ENCODE measurements at places on chromosomes 5 and 9.

DNA sequence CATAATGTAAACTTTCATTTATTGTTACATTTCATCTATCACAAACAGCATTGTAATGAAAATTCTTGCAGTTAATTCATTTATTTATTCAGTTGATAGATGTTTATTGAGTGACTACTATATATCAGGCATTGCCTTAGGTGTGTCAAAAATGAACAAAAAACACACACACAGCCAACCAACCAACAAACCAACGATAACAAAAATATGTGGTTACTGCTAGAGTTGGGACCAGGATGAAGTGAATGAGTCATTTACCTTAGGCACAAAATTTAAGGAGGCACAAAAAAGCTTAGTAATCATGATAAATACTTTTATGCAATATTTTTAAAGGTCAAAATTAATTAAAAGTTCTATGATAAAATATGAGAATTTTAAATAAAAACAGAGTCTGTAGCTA lies 223.4 kb downstream of the CSNK1G3 start:
- no peak for DNase-seq

GRCh38 chr5:169636477-169637084 lies 494 bp upstream of the DOCK2 start:
- no peak for DNase-seq

GRCh38 chr5:73637565-73637964 lies 11.6 kb downstream of the ARHGEF28 start:
- DNase-seq, result no peak

DNA sequence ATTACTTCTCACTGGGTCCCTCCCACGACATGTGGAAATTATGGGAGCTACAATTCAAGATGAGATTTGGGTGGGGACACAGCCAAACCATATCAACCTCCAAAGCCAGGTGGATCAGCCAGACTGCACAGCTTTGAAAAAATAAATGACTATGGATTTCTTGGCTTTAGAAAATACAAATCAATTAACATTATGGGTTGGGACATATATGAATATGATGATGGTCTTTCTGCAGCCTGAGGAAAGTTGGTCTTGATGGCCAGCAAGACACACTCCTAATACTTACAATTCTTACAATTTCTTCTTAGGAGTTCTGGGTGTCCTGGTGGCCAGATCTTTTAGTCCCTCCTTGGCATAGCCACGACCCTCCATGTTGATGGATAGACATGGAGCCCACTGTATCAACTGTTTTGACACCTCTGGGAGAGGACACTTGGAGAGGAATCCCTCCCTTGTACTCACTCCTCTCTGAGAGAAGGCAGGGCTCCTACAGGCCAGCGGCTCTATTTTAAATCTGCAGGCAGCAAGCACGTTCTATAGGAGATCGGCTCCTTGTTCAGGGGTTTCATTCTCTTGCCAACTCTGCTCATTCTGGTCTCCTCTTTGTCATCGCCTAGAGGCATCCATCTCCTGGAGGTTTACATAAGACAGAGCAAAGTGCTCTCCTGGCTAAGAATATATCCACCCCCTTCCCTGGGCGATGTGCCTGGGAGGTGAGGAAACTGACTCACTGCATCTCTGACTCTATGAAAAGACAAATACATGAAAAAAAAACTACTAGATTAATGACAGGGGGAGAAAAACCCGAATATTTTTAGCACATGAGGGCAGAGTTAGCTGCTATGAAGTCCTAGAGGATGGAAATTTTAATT lies 145.9 kb downstream of the CARTPT start:
- DNase-seq, result peak; percentile 65

- DNase-seq, result no peak
Measured at GRCh38 chr5:35182910-35183535, 47.3 kb downstream of the PRLR start.

- DNase-seq, result no peak
Measured at GRCh38 chr5:135454946-135455345, 2.8 kb upstream of the TIFAB start.

DNA sequence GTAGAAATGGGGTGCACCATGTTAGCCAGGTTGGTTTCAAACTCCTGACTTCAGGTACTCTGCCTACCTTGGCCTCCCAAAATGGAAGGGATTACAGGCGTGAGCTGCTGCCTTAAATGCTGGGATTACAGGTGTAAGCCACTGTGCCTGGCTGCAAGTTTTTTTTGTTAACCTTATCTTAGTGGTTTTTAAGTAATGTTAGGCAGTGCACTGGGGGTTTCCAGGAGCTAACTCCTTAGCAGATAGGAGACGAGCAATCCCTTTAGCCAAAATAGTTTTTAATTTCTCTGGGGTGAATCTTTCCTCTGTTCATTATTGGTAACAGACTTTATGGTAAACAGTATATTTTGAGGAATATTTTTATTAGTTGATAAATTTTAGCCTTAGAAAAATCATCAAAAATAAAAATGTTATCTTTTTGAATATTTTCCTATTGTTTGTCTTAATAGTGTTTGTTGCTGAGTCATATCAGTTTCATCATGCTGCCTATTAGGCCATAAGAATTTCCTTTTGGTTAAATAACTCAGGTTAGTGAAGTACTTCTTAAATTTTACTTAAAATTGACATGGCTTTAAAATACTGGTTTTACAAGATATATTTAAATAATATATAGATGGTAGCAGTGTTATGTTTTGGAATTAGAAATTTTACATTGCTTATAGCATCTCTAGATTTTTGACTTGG lies 37.9 kb downstream of the LMNB1 start:
- no peak for DNase-seq

- DNase-seq, result no peak
Measured at GRCh38 chr9:79883073-79883645, 311.4 kb downstream of the TLE4 start.

GRCh38 chr5:115542086-115542485 lies 2.5 kb downstream of the FEM1C start:
- DNase-seq, result no peak

DNA sequence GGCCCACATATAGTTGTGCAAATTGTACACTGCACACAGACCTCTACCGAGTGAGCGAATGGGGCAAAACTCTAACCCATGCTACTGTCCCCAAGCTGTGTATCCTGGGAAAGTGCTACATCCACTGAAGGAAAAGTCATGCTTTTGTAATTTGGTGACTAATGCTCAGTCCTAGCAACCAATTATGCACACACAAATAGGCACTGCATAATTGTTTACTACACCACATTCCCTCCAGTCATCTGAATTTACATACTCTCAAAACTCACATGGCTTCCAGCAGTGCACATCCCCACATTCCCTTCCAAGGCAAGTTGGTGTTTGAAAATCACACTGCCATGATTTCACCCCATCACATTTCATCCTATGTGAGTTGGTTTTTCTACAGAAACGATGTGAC lies 125.9 kb upstream of the OSMR start:
- DNase-seq, result no peak

DNA sequence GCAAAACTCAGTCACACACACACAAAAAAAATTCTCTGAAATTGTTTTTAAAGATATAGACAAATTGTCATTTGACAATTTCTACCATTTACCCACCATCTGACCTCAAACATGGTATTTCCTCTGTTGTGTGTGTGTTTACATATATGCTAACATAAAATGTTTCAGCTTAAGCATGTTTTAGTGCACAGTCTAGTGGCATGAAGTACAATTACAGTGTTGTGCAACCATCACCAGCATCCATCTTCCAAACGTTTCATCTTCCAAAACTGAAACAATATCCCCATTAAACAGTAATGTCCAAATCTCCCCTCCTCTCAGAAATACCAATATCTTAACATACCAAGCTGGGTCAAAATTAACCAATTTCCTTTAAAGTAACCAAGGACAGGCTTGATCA lies 65.2 kb downstream of the MYO10 start:
- DNase-seq, result no peak

DNA sequence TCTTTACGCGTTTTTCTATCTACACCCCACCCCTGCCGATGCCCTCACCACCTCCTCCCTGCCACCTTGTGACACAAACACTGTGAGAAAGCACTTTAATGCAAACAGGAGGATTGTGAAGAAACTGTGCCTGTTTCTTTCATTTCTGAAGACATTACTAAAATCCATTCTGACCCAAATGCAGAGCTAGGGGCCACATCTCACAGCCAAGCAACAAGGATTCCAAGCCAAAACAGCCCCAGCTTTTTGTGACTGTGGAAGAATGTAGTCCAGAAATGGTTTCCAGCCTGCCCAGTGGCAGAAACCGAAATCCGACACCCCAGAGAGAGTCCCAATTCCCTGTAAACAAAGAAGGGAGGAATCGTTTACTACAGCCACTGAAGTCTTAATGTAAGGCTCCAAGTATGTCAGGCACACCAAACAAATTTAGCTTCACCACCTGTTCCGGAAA lies 190.9 kb downstream of the TTC39B start:
- no peak for DNase-seq

Data from hippocampal formation (tissue), 2 donors.